ENCODE measurements at places on chromosomes 3 and 15.

DNA sequence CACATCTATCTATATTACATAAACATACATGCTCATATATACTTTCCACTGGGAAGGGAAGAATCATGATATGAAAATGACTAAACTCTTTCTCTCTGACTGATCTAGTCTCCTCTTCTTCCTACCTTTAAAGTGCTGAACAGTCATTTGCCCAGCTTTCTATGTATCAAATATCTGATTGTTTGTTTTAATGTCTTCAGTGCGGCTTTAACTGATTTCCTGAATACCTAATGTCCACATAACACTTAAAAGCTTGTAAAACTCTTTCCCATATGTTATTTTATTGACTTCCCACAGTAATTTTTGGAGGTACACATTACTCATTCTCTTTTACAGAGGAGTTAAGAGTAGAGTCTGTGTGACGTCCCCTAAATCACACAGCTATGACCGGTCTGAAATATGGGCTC is 28.2 kb downstream of the CPOX start:
- no peak for DNase-seq

DNA sequence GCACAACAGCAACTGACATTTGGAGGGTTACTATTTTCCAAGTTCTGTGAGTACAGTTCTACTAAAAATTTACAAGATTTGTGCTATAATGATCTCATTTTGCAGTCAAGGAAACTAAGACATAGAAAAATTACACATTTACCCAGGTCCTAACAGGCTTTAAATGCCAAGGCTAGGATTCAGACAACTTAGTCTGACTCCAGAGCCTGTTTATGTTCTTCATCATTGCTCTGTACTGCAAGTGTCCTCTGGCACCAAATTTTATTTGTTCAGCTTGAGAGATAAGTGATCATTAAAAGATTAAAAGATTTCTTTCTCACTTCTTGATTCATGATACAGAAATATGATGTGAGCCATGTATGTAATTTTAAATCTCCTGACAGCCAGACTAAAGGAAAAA is 290.8 kb downstream of the UBE2E2 start:
- no peak for DNase-seq

- DNase-seq: no peak
These were observed 17.7 kb downstream of the ACVR2B start for GRCh38 chr3:38471260-38471857.

- peak; percentile 24 for DNase-seq
These were observed 4.7 kb upstream of the CLASP2 start for GRCh38 chr3:33722626-33723370.

GRCh38 chr3:127606981-127607595 is 8.9 kb downstream of the MCM2 start:
- DNase-seq: no peak

DNA sequence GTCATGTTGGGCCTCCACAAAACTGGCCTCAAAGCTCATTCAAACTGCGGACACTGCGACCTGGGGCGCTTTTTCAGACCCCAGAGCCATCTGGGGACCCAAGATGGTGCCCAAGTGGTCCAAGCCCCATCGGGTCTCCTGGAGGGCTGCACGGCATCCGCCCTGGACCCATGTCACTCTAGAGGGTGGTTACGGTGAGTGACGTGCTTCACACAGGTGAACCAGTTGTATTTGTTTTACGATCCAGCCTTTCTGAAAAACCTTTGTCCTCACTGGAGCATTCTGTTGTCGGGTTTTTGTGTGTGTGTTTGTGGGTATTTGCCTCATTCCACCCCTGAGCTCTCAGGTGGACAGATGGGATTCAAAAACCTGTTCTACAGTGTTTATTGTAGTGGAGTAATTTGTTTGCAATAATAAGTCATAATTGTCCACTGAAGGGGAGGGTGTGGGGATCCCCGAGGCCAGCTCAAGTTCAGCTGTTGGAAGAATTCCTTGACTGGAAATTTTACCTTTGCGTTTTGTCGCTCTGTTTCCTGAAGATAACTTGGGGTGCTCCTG is 1.9 kb downstream of the SLC51A start:
- no peak for DNase-seq

GRCh38 chr3:117603097-117603496 is 893.5 kb downstream of the TUSC7 start:
- no peak for DNase-seq

GRCh38 chr3:116378077-116378476 is 67.2 kb downstream of the LSAMP start:
- DNase-seq: no peak

DNA sequence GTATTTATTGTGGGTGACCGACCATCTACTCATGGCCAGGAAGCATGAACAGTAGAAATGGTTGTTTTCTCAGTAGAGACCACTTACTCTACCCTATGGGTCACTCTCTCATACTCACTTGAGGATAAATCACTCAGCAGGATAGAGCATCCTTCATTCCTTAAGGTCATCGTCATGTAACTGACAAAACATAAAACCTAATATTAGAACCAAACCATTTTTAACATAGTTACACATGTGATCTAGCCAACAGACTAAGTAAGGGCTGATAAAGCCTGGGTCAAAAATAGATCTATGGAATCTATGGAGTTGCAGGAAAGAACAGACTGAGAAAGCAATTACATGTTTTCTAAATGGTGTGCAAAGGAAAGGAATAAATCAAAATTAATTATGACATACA is 769.1 kb downstream of the NTRK3 start:
- DNase-seq: no peak

DNA sequence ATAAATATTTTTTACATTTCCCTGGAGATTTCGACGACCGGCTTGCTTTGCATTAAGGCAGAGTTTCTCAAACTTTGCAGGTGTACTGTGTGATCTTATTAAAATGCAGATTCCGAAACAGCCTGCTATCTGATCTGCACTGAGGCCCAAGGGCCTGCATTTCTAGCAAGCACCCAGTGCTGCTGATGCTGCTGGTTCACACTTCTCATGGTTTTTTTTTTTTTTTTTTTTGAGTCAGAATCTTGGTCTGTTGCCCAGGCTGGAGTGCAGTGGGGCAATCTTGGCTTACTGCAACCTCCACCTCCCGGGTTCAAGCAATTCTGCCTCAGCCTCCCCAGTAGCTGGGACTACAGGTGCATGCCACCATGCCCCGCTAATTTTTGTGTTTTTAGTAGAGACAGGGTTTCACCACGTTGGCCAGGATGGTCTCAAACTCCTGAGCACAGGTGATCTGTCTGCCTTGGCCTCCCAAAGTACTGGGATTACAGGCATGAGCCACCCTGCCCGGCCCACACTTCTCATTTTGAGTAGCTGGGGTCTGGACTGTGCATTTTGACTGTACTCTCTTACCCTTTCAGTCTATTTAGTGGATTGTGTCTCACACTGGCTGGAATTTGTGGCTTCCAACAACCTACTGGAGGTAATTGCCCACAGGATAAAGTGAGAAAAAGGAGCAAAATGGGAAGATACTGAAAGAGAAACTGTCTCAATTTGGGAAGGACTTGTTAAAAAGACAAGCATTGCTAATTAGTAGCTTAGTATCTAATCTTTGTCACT is 94.1 kb downstream of the ITPR1 start:
- no peak for DNase-seq

DNA sequence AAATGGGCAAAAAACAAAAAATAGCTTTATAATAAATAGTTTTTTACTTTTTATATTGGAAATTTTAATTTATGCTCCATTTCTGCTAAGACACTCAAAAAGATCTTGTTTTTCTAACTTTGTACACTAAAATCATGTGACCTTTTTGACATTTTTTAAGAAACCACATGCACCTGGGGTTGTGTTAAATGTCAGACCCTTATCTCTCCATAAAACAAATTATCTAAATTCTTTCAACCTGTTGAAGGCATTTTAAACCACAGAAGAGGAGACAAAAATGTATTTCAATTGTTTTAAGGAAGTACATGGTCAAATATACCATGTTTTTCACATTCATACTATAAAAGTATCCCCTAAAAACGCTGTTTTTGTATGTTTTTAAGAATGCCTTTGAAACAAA is 29.2 kb downstream of the IFT80 start:
- no peak for DNase-seq

- DNase-seq: no peak
These were observed 1.6 kb upstream of the DUSP7 start for GRCh38 chr3:52057812-52058495.

GRCh38 chr3:59566481-59566975 is 516.7 kb upstream of the CFAP20DC start:
- no peak for DNase-seq

DNA sequence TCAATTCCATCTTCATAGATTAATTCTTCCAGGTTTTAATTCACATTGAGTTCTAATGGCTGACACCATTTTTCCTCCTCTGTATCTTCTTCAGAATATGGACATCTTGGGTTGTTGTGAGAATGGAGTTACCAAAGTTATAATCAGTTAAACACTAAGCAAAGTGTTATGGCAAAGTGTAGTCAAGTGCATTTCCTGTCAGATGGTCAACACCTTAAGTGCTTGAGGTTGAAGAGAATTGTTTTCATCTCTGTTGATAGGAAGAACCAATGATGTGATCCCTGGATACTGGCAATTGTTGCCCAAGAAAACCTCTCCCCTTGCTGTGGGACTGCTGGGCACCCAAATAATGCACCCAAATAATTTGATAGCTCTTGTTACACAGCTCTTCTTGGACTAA is 102.6 kb upstream of the SATB1 start:
- no peak for DNase-seq

- no peak for DNase-seq
These were observed 106.0 kb downstream of the MYH15 start for GRCh38 chr3:108404368-108404767.

GRCh38 chr15:69388260-69388705 is 25.9 kb upstream of the KIF23 start:
- DNase-seq: no peak

GRCh38 chr15:65268411-65268810 is 18.3 kb downstream of the PARP16 start:
- no peak for DNase-seq

DNA sequence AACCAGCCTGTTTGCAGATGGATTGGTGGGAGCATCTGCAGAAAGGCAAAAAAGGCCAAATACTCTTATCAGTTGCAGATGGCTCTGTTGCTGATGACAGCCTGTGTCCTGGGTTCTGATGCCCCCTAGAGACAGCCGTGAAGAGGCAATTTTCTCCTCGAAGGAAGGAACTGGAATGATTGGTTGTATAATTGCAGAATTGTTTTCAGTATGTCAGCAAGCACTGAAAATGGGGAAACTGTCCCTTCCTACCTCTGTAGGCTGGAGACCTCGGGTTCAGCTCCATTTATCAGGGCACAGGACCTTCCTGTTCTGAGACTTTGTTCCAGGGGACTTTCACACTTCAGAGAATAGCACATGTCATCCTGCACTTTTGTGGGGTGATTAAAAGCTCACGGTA is 103.0 kb downstream of the PGPEP1L start:
- peak; percentile 65 for DNase-seq

- no peak for DNase-seq
These were observed 381.8 kb downstream of the NAALADL2 start for GRCh38 chr3:175240921-175241320.

GRCh38 chr3:72887705-72888545 is at the start of gene GXYLT2:
Gene GXYLT2, plus strand, starts transcription at chr3:72888046. Its CDS starts 188 bp downstream, at chr3:72888234.
- peak; percentile 70 for DNase-seq

GRCh38 chr15:58551764-58552504 is 120.1 kb downstream of the LIPC start:
- peak; percentile 71 for DNase-seq

DNA sequence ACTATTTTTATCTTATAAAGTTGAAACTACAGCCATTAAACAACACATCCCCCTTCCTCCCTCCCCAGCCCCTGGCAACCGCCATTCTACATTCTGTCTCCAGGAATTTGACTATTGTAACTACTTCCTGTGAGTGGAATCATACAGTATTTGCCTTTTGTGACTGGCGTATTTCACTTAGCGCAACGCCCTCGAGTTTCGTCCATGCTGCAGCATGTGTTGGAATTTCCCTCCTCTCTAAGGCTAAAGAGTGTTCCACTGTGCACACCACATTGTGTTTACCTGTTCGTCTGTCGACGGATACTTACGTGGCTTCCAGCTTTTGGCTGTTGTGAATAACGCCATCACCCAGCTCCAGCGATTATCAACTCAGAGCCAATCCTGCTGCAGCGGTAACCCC is 52.0 kb upstream of the DLG1 start:
- DNase-seq: no peak

- no peak for DNase-seq
These were observed 42.9 kb upstream of the PDE8A start for GRCh38 chr15:84938726-84939125.

GRCh38 chr15:78668987-78669386 is 28.0 kb upstream of the CHRNB4 start:
- DNase-seq: no peak

DNA sequence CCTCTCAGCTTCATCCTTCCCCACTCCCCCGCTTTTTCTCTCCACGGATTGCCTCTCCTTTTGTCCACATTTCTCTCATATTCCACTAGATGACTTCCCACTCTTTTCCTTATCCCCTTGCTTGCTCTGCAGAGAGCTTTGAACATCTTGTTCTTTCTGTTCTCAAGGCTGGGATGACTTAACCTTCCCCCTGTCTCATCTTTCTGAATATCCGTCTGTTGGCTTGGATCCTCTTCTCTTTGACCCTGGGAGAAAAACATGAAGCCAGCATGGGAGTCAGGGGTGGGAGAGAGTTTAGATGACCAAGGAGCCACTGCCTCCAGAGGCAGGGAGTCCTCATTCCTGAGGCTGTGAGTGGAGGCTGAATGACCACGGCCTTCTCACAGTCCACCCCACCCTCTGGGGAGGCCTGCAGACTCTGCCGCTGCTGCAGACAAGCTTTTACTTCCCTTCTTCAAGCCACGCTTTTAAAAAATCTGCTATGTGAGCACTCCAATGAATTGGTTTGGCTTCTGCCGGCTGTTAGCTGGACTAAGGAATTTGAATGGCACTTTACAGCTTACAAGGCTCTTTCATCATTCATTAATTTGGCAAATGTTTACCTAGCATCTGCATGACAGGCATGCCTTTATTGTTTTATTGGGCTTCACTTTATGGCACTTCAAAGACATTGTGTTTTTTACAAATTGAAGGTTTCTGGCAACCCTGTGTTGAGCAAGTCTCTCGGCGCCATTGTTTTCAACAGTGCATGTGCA is 111.6 kb upstream of the SLC6A6 start:
- DNase-seq: no peak

DNA sequence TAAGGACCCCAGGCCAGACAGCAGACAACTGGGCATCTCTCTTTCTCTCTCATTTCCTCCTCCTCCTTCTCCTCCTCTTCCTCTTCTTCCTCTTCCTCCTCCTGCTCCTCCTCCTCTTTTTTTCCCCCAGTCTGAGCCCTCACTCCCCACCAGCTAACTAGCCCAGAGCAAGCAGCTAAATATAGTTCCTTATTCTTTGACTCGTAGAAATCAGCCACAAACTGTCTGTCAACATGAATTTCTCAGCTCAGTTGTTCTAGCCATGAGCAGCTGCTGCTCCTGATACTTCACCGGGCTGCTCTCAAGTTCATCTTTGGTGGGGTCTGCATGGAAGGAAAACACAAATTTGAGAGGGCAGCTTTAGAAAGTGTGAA is 19.2 kb upstream of the LOXL1 start:
- no peak for DNase-seq

DNA sequence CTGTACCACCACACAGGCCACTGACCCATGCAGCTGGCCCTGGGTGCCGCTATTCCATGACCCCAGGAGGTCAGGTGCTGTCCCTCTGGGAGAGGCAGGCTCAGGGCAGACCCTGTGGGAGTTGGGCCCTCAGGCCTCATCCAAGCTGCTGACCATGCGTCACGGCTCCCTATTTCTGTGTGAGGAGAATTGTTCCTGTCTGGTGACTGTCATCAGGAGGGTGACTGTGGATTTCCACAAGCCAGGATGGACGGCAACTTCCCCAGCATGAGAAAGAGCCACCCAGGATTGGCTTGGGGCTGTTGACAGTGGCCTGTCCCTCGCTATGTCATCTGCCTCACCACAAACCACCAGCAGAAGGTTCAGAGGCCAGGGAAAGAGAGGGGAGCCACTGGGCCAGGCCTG is 41.4 kb downstream of the ZDHHC19 start:
- no peak for DNase-seq
